B cell (primary cell): ENCODE measurements at places on chromosomes 6 and 20. TPM values are rescaled to one million over a fixed set of nuclear protein-coding genes. Genes with fewer than 3 reads are reported as not detected.

GRCh38 chr6:148629592-148630465 is 117.0 kb upstream of the UST start:
- DNase-seq: no peak

DNA sequence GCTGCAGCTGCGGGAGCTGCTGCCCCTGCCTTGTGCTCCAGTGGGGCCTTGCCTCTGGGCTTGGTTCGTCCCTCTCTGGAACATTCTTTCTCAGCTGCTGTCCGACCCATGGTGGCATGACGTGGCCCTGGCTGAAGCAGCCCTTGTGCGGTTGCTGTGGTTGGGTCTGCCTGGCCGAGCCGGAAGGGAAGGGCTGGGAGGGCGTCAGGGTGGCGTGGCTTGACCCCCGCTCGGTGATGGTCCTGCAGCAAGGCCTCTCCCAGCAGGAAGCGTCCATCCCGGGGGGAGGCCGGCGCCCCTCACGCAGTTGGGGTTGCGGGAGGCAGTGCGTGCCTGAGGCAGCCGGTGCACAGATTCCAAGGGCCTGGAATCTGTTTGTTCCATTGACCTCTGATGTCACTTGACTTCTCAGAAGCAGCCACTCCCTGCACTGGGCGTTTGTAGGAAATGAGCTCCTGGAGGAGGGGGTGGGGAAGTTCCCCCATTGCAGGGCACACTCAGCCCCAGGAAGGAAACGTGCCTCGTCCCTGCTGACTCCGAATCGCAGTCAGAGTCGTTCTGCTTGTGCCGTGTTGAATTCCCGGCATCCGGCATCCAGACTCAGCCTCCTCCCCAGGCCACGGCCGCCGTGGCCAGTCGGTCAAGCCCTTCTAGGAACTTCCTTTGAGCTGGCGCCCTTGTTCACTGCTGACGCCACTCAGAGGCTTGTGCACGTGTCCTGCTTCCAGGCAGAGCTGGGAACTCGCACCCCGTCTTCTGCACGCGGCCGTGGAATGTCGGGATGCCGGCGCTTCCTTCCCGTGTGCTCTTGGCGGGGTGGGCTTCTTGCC is 9.7 kb upstream of the TNFRSF6B start:
- DNase-seq: no peak

OR2B2 gene
- not detected in 2 replicates for polyA plus RNA-seq

DNA sequence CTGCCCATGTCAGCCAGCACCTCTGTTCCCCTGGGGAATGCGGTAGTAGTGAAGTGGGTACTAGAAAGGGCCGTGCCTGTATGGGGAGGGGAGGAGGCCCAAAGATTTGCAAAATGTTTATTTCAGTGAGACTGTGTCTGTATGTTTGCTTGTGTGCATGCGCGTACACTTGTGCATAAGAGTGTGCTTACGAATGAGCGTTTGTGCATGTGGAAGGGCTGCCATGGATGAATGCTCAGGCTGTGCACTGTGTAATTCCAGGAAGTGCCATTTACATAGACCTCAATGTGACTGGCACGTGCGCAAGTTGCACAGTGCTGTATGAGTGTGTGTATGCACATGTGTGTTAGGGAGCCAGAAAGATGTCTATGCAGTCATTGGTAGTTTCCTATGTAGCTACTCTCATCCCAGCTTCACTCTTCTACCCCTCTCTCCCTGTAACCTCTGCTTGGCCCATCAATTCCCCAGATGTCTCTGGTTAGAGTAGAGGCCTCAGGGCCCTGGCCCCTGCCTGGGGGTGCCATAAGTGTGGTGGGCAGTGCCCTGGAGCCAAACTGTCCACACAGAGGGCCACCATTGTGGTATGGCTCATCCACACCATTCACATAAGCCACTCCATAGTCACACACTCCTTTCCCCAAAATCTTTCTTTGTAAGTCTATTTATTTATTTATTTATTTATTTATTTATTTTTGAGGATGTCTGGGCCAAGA is 26.8 kb upstream of the SLC22A7 start:
- peak; percentile 86 for DNase-seq

DNA sequence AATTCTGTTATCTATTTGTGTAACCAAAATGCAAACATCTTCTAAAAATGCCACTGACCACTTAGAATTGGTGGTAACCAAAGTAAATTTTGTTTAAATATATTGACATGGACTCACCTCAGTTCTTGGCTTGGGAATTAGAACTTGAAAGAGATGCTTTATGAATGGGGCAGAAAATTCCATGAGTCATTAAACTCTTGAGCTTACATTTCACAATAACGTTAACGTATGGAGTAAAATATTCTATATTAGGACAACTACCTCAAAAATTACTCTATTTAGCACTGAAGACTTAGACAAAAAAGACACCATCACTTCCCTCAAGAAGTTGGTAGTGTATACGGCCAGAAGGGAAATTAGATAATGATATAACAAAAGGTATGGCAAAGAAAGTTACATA is 752.2 kb upstream of the MARCKS start:
- no peak for DNase-seq

GRCh38 chr20:51526106-51526470 is 16.4 kb downstream of the NFATC2 start:
- no peak for DNase-seq

- DNase-seq: no peak
These were observed 1.6 kb downstream of the TOX2 start for GRCh38 chr20:43916073-43916880.

GRCh38 chr6:83860782-83861495 is 1.4 kb downstream of the CYB5R4 start:
- DNase-seq: no peak

GRCh38 chr20:54891907-54892306 is 416.5 kb downstream of the DOK5 start:
- no peak for DNase-seq

CNR1 gene
- 4.8 and 8.9 TPM in 2 replicates for polyA plus RNA-seq

PRL gene
- polyA plus RNA-seq: not detected in 2 replicates

FLOT1 gene
- 75.8 and 79.4 TPM in 2 replicates for polyA plus RNA-seq

CRISP3 gene
- polyA plus RNA-seq: not detected in 2 replicates

DNA sequence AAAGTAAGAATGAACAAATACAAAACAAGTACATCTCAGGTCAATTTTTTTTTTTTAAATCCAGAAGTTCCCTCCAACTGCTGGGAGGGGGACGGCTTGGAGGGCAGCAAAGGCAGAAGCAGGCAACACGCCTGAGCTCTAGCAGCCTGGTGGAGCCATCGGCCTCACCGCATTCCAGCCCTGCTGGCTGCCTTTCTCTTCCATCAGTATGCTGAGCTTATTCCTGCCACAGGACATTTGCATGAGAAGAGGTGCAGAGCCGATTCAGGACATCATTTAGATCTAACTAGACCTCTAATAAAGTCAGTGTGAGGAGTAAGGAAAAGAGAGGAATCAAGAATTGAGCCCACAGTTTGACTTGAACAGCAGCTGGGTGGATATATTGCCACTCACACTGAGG is 318.8 kb downstream of the ZFAND3 start:
- no peak for DNase-seq

DNA sequence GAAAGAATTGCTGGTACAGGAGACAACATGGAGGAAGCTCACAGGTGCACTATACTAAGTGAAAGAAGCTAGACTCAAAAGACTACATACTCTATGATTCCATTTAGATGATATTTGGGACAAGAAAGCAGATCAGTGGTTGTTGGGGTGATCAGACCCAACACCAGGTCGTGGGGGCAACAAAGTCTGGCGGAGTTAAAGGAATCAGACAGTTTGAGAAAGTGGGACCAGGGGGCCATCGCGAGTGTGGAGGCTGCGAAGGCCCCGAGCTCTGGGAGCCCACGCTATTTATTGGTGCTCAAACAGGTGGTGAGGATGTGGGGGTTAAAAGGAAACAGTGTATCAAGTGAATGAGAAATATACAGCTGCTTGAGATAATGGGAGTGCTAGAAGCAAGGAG is 282.8 kb upstream of the SGK1 start:
- no peak for DNase-seq

DNA sequence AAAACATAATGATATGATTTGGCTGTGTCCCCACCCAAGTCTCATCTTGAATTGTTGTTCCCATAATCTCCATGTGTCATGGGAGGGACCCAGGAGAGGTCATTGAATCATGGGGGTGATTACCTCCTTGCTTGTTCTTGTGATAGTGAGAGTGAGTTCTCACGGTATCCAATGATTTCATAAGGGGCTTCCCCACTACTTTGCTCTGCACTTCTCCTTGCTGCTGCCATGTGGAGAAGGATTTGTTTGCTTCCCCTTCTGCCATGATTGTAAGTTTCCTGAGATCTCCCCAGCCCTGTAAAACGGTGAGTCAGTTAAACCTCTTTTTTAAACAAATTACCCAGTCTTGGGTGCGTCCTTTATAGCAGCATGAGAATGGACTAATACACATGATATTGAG is 156.8 kb upstream of the PLCB4 start:
- DNase-seq: no peak

GRIK2 gene
- not detected in 2 replicates for polyA plus RNA-seq

HCRTR2 gene
- not detected in 2 replicates for polyA plus RNA-seq

C4A gene
- polyA plus RNA-seq: 9.0 and 9.9 TPM in 2 replicates

- DNase-seq: no peak
These were observed 37.2 kb downstream of the TTI1 start for GRCh38 chr20:37995856-37996605.

DNA sequence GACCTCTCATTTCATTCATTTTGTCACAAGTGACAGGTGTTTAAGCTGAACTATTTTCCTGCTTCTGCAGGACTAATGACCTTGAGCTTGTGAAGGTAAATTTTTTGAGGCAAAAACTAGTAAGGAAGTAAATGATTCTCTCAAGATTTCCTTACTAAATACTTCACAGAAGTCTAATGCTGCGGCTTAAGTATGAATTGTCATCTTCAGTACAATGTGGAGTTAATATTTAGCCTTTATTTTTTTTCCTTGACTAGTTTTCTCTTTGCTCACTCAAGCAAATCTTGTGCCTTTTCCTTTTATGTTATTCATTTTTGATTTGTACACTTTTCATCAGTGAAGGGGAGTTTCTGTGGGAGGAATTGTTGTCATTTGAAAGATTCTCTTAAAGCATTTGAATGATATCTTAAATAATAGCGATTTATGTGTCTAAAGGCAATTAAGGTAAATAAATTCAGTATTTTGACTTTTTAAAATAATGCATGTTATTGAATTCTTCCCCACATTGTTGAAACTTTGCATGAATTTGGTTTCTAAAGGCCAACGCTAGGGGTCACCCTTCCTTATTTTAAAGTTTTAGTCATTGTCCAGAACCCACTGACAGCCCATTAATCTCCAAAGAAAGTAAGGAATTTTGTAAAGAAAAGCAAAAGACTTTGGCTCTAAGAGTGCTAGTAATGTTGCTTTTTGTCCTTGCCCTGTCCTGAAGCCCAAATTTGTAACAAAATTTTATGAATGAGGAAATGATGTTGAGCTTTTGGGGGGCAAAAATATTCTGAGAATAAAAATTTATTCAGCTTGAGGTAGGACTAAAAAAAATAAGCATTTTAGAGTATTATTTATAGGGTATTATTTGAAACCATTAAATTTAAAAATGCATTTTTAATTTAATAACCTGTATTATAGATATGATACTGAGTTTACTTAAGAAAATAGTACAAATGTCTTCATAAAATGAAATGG is 157.4 kb upstream of the LAMA2 start:
- peak; percentile 8 for DNase-seq

- peak; percentile 42 for DNase-seq
These were observed 945.9 kb upstream of the CITED2 start for GRCh38 chr6:140320081-140321080.

GRCh38 chr6:24340998-24341938 is 16.6 kb downstream of the DCDC2 start:
- DNase-seq: no peak

- DNase-seq: no peak
These were observed 201.5 kb upstream of the ZNF217 start for GRCh38 chr20:53795170-53795569.

TGM6 gene
- polyA plus RNA-seq: not detected in 2 replicates

DNA sequence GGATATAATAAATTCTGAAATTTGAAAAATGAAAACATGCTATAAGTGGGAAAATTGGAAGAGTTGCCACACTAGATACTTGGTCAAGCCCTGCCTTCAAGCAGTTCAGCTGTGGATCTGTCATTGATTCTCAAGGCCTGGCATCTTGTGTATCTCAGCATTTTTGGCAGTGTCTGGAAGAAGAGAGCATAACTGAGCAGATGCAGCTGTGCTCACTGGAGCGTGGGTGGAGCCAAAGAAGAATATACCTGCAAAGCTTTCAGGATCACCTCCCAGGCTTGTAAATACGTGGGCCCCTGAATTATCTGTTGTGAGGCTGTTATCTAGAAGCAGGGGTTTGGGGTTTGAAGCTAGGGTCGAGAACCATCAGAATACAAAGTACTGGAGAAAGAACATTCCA is 31.3 kb upstream of the CHD6 start:
- DNase-seq: no peak

- DNase-seq: no peak
These were observed 7.8 kb upstream of the PNISR start for GRCh38 chr6:99432877-99433276.
